ENCODE measurements at places on chromosomes 11 and 22.

- DNase-seq = no peak
Measured at GRCh38 chr11:18080451-18080850, 25.4 kb downstream of the SAAL1 start.

- DNase-seq = no peak
Measured at GRCh38 chr11:19344661-19345518, 104.1 kb upstream of the E2F8 start.

- peak; percentile 27 for DNase-seq
Measured at GRCh38 chr11:17697175-17697949, 22.0 kb upstream of the MYOD1 start.

GRCh38 chr22:23242473-23243001 is 62.2 kb downstream of the BCR start:
- DNase-seq = peak; percentile 66

DNA sequence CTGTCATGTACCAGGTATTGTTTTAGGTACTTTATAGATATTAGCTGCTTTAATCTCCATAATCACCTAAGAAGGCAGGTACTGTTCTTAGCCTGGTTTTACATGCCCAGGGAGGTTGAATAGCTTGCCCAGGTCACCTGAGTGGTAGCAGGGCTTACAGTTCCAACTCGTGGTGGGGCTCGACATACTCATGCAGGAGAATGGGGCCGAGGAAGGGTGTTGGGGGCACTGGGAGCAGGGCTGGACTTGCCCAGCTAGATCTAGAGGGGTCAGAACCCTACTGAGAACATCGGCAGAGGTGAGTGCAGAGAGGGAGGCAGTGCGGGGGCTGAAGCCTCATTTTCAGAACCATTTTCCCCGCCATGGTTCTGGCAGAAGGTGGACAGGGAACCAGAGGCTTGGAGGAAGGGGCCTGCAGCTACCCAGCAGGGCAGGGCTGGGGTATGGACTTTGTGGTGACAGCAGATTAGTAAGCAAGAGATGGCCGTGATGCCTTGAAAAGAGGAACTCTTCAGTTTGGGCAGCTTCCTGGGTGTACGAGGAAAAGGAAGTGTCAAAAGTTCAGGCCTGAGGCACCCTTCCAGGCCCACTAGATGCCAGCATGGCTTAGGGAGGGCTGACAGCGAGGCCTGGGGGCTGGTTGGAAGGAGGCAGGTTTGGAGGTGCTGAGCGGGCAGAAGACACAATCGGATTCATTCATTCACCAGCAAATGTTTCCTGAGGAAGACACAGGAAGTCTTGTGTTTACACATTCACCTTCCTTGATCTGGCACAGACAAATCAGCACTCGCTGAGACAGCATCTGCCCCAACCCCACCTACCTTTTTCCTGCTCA is 54.7 kb upstream of the LYVE1 start:
- no peak for DNase-seq

- no peak for DNase-seq
Measured at GRCh38 chr11:110148775-110149744, 55.9 kb downstream of the ZC3H12C start.

DNA sequence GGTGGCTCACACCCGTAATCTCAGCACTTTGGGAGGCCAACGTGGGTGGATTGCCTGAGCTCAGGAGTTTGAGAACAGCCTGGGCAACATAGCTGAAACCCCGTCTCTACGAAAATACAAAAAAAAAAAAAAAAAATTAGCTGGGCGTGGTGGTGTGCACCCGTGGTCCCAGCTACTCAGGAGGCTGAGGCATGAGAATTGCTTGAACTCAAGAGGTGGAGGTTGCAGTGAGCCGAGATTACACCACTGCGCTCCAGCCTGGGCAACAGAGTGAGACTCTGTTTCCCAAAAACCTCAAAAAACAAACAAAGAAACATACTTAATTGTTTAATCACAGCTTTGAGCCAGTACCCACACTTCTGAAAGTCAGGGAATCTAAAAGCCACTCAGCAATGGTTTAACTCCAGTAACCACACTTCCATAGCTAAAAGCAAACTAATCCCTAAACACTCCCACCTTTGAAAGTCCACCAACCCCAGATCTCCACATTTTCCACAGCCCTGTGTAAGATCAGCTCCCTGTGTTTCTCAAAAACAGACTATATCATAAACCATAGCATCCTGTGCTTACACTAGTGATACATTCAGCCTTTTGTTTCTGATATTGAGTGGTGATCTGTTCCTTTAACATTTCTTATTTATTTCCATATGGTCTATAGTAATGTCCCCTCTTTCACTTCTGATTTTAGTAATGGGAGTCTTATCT is 4.9 kb upstream of the OR2AT4 start:
- no peak for DNase-seq

- no peak for DNase-seq
Measured at GRCh38 chr11:133723056-133723455, 122.3 kb downstream of the SPATA19 start.

- DNase-seq = no peak
Measured at GRCh38 chr11:122213171-122213570, 97.2 kb upstream of the BLID start.

GRCh38 chr11:19951558-19952115 is 208.6 kb downstream of the DBX1 start:
- DNase-seq = peak; percentile 34

DNA sequence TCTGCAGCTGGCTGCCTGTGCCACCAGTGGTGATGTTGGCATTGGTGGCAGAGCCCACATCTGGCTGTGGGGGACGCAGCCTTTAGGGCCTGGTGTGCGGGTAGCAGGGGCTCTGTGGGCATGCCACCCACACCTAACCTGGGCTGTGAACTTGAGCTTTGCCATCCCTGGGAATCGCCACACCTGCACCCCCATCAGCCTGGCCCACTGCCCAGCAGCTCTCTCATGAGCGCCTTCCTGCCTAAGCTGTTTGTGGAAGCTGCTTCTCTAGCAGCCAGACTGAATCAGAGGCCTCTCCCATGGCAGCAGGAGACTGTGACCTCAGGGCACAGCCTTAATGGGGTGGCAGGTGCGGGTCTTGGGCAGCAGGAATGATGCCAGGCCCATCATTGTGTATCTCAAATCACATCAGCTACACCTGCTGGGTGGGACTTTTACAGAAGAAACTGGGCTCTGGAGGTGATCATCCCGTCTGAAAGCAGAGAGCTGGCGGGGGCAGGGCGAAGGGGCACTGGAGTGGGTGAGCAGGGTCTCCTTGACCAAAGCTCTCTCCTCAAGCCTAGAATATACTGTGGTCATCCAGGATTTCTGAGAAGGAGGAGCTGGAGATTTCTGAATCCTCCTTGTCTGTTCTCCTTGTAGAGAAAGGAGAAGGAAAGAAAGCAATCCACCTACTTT is 17.8 kb upstream of the CARS1 start:
- DNase-seq = no peak

DNA sequence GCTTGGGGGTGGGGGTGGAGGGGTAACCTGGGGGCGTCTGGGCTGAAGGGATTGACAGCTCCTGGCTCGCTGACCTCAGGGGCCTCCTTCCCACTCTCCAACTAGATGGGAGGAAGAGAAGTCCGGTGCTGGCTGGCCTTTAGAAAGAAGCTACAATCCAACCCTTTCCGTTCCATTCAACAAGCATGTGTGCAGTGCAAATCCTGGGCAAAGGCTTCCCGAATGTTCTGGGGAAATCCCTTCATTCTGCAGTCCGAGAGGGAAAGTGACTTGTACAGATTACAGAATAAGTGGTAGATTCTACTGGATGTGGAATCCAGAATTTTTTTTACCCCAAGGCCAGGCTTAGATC is 149.9 kb downstream of the FEZ1 start:
- no peak for DNase-seq

GRCh38 chr11:21806947-21807346 is 385.9 kb upstream of the ANO5 start:
- no peak for DNase-seq

DNA sequence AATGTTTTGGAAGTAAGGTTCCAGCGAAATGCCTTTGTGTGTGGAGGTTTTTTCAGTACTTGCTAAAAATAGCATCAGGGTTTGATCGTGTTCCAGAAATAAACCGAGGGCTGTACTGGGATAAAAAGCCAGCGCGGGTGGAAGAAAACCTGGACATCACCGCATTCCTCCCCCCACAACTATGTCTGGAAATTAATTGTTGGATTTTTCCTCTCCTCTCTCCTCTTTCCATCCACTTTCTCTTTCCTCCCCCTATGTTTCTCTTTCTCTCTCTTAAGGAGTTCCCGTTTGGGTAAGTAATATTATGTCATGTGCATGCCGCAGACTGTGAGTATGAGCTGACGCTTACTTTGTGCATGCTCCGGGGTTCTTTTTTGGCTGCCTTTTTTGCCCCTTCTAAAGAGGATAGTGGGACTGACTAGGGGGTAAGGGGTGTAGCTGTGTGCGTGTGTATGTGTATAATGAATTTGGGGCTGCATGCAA is 104.2 kb upstream of the HSD17B12 start:
- peak; percentile 18 for DNase-seq

DNA sequence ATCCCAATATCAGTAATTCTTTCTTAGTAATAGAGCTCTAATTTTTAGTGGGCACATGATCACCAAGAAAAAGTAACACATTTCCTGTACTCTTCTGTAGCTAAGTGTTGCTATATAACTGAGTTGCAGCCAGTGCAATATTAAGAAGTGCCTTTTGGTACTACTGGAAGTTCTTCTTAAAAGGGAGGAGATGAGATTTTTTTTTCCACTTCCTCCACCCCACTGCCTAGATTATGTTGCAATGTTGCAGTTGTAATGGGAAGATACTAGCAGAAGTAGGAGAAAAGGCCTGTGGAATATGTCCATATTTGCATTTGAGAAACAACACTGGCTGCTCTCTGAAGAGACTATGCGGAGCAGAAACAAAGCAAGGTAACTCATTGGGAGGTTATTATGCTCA is 280.6 kb upstream of the ANO5 start:
- no peak for DNase-seq

- no peak for DNase-seq
Measured at GRCh38 chr11:122210367-122210997, 94.5 kb upstream of the BLID start.

DNA sequence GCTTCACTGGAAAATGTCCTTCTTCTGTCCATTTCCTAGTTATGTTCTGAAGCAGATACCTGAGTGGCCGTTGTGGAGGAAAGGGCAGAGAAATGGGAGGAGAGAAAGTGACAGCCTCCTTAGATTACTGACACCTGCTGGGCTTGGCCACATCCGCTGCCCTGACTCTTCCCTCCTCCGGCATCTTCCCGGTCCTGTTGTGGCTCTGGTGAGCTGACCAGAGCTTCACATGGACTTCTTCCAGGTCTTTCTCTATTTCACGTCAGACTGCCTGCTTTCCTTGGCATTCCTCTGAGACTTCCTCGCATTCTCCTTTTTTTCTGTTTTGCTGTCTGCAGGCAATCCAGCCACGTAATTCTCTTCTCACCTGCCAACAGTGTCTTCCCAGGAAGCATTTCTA is 138.7 kb upstream of the E2F8 start:
- no peak for DNase-seq

- no peak for DNase-seq
Measured at GRCh38 chr11:78203184-78203583, 14.5 kb downstream of the USP35 start.

- no peak for DNase-seq
Measured at GRCh38 chr11:31131760-31132159, 237.8 kb downstream of the DCDC1 start.

DNA sequence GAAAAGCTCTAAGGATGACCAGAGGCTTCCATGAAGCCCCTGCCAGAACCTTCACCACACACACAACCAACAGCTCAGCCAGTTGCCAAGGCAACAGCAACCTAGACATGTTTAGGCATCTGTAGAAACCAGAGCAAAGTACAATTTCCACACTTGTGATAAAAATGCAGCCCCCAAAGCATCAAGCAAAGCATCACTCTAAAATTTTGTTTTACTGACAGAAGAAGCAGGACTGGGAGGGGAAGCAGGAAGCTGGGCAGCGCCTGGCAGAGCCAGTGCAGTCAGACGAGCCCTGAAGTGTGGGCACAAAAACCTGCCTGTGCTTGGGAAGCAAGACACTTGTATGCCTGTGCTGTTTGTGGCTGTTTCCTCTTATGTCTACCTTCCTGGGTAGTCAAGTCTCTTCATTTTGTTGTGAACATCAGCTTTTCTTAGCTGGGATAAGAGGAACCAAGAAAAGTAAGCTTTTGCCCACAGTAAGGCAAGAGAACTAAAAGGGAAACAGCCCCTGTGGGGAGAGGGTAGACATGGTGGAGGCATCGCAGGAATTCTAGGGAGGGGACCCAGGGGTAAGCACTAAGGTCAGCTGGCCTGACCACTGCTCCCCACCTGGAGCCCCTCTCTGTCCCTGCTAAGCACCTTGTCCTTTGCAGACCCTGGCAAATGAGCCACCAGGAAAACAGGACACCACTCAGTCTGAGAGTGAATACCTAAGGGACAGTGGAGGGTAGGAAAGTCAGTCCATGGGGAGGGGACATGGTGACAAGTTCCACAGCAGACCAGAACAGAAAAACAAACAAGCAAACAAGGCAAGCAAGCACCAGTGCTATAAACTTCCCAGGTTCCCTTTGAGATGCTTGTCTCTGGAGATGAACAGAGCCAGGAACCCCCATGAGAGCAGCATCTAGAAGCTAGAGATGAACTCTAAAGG is 13.4 kb downstream of the PACSIN2 start:
- DNase-seq = no peak

GRCh38 chr11:20609727-20610707 is 10.6 kb downstream of the SLC6A5 start:
- DNase-seq = peak; percentile 88

- no peak for DNase-seq
Measured at GRCh38 chr22:30893434-30894370, 74.9 kb downstream of the MORC2 start.

- no peak for DNase-seq
Measured at GRCh38 chr11:47132490-47132889, 44.2 kb downstream of the ARFGAP2 start.

DNA sequence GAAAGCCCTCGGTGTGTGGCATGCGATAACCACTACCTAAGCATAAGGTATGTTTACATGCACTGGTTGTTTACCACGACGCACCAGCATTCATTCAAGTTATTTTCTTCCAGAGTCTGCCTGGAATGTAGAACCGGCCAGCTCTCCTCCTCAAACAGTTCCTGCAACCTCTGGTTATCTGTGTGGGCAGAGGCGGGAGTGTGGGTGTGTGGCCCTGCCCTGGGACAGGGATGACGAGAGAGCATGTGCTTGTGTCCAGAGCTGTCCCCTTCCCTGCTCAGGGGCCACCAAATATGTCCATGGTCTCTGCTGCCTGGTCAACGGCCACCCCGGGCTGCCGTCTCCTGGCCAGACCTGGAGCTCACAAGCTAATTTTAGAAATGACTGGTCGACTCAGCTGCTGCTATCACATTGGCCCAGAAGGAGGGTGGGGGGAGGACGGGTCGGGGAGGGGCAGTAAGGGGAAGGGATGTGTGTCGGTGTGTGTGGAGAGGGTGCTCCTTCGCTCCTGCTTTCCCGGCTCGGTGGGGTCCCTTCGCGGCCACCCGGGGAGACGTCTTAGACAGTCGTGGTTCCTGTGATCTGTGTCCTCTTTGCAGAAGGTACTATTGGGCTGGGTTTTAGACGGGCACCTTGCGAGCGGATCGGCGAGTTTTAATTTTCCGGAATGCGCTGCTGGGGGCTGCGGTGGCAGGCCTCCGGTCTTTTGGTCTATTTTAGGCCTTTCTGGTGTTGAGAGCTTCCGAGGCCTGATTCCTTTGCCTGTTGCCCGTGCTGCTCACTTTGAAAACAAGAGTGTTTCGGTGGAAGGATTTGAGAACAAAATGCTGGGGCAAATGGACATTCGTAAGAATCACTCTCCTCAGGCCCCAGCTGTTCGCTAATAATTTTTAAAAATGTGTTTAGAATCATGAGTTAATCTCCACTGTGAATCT is at the start of gene MYO18B:
MYO18B (plus strand) TSS at position 497 of the 935 bp plus-strand sequence. CDS start 18,905 bp downstream, outside the sequence.
- DNase-seq = peak; percentile 96

Measured in SJCRH30 (cell line).